ENCODE measurements at places on chromosomes 5 and 9.

DNA sequence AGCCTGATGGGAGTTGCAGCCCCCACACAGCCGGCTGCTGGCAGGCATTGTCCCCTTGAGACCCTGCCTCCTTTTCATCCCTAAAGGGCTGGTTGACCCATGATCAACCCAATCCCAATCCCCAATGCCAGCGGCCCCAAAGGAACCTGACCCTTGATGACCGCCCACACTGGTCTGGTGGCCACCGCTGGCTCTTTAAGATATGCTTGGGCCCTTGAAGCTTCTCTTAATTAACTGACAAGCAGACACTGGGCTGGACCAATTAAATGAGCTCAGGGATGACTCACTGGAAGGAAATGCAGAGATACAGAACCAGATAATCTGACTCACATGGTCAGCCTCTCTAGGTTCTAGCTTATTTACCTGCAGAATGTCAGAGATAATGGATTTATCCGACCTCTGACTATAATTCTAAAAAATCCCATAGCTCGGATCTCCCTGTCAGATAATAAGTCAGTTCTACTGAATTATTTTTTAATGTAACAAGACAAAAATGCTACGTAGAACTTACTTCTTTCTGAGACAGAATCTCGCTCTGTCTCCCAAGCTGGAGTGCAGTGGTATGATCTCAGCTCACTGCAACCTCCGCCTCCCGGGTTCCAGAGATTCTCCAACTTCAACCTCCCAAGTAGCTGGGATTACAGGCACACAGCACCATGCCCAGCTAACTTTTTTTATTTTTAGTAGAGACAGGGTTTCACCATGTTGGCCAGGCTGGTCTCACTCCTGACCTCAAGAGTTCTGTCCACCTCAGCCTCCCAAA is 11.1 kb upstream of the MLANA start:
- DNase-seq = peak; percentile 35

DNA sequence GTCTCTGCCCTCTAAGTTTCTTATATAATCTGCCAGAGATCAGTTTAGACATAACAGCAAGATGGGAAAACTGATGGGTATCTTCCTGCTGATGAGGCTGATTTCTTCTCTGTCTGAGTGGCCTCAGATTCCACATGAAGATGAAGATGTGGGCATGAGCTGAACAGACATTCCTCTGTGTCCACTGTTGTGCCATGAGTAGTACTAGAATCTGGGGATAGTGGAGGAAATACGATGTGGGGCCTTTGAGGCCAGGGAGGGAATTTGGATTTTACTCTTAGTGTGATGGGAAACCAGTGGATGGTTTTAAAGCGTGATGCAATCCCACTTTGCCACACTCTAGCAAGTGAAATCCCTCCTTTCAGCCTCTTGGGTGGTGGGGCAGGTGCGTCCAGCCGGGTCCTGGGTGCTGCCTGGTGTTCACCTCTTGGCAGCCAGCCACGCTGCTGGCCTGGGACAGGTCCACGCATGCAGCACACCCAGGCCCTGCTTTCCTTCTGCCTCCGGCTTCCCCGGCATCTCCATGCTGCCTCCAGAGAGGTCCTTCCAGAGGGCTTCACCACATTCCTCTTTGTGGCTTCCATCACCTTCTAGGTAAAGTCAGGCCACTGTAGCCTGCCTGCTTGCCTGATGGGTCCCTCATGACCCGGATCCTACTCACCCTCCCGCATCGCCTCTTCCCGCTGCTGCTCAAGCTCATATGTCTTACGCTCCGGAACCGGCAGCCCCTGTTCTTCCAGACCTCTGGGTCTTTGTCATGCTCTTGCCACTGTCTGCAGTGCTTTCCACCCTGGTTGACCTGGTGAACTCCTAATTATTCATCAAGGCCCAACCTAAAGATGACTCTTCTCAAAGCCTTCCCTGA is 28.1 kb upstream of the SH3PXD2B start:
- DNase-seq = no peak

- no peak for DNase-seq
Observed at GRCh38 chr9:69500896-69501295, 171.3 kb downstream of the APBA1 start.

DNA sequence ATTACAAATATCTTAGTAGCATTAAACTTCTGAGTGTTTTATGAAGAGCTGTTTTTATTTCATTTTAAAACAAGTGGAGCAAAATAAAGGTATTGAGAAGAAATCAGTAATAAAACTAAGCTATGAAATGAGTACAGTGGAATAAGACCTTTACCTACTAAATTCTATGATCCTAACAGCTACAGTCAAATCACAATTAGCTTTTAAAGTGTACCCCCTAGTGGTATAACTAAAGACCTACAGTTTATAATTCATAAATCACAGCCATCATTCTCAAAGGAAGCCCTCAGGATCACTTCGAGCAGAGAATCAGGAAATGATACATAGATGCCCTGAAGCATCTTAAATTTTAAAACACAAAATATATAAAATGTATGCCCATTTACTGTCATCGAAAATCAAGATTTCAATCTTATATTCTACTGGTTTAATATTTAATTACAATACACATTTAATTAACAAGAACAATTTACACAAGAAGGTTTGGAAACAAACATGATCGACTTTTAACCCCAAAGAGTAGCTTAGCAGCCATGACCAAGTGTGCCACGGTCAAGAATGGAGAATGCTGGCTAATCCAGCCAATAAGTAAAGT is 12.3 kb downstream of the CCNH start:
- DNase-seq = no peak

DNA sequence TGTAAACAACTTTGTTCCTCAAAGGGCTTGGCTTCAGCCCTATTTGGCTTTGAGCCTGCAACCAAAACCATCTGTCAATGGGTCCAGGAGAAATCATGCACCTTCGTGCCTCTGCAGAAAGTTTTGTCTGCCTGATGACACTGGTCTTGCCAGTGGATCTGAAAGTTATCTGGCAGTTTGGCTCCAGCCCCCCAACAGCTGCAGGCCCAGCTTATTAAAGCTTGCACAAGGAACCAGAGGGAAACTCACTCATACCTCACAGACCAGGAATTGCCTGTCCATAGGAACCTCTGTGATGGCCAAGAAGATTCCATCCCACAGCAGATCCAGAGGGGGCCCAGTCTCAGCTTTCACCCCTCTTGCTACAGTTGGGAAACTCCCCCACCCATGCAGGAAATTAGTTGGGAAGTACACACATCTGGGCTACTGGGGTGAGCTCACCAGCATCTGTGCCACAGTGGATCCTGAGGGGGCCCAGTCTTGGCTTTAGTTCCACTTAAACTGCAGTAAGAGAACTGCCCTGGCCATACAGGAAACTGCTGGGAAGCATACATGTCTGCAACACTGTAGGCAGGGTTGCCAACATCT is 265.5 kb downstream of the GRIA1 start:
- no peak for DNase-seq

DNA sequence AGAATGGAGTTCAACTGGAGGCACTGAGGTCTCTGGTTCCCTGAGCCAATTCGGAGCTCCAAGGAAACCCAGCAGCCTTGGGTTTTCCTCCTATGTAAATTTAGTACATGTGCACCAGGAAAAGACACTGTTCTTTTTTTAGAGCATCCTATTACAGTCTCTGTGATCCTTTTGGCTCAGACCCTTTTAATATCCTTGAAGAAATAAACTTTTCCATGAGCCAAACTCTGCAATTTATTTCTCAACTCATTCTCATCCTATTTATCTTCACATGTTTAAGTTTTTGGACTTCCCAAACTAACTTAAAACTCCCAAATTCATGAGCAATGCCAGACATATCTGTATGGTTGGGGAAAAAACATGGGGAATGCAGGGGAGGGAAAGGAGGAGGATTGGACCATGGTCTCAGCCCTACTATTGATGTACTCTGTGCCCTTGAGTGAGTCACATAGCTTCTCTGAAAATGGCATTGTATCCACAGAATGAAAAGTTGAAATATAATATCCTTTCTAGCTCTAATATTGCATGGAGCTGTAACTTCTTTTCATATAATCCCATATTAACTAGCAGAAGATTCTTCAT is 76.6 kb downstream of the PAPPA start:
- DNase-seq = no peak

GRCh38 chr9:91247278-91247677 is 114.4 kb downstream of the AUH start:
- no peak for DNase-seq

GRCh38 chr9:84894859-84895258 is 225.3 kb downstream of the NTRK2 start:
- DNase-seq = no peak

- no peak for DNase-seq
Observed at GRCh38 chr9:129964901-129965734, 77.9 kb downstream of the FNBP1 start.

DNA sequence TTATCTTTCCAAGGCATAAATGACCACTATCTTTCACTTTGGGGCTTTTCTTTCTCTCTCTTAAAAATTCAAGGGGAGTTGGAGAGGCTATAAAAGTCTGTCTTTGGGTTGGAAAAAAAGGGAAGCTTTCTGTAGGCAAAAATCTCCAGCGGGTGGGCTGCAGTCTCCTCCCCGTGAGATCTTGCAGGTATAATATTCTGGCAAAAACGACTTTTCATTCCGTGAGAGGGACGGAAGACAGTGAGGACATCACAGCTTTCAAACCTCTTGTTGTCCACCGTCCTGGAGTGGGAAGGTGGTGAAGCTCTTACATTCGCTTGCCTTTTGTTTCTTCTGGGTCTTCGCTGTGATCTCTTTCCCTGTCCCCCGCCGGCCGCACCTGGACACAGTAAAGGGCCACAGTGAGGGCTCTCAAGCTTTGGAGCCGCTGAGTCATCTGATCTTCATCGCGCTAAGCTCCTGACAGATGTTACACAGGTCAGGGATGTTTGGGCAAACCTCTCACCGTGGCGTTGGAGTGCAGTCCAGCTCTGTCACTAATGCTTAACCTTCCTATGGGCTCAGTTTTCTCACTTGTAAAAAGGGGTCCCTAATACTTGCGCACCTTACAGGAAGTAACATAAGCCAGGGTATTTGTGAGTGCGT is 61.9 kb upstream of the MEGF10 start:
- DNase-seq = no peak

DNA sequence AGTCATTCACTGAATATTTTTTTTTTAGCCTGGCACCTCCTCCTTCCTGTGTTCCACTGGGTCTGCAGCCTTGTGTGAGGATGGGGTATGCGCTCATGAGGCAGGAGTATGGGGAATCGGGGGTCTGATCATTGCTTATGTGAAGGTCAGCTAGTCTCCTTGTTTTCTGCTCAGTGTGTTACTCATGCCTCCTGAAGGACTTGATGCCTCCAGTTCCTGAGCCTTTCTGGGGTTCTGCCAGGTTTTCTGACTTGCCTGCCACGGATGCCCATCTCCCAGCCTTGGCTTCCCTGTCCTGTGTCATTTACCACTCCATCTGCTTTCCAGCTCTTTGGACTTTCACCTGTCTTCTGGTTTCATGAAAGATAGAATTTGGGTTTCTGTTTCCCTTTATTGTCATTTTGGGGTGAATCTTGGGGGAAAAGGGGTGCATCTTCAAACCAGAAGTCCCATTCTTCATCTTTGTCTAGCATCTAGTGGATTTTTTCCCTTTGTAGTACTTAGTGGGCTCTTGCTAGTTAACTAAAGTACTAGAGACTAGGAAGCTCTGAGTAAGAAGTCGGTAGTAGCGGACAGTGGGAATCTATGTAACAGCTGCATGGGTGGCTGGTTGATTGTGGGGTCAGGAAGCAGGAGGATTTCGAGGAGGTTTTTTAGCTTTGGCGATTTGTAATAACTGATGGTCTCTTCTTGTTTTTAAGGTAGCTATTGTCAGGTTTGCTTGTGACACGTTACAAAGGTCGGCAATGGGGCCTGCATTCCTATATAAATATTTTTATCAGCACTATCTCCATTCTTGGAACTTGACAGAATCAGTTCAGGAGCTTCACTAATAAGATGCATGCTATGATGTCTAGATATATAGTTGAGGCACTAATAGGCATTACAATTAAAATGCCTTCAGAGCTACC is 8.2 kb downstream of the OTULIN start:
- no peak for DNase-seq

DNA sequence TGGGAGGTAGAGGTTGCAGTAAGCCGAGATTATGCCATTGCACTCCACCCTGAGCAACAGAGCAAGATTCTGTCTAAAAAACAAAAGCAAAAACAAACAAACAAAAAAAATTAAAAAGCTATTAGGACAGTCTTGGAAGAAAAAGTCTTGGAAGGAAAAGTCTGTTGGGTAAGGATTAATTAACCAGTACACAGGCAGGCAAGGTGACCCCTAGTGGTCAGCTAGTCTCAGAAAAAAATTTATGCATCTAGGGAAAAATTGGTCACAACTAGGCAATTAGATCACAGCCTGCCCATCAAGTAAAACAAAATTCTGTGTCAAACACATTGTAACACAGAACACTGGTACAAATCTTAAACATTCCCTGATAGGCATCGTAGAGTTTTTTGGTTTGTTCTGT is 6.7 kb upstream of the ANKRD18B start:
- DNase-seq = peak; percentile 40

DNA sequence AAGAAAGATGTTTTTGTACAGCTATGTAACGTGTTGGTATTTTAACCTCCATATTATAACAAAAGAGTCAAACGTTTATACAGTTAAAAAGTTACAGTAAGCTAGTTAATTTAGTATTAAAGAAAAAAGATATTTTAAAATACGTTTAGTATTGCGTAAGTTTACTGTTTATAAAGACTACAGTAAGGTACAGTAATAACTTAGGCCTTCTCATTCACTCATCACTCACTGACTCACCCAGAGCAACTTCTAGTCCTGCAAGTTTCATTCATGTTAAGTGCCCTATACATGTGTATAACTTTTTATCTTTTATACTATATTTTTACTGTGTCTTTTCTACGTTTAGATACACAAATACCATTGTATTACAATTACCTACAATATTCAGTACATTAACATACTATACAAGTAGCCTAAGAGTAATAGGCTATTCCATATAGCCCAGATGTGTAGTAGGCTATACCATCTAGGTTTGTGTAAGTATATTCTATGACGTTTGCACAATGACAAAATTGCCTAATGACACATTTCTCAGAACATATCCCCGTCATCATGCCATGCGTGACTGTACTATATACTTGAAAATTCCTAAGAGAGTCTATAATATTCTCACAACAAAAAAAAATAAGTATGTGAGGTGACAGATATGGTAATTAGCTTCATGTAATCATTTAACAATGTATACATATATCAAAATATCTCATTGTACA is 33.8 kb downstream of the ERP44 start:
- no peak for DNase-seq

GRCh38 chr5:107957051-107957450 is 286.3 kb upstream of the EFNA5 start:
- DNase-seq = no peak

DNA sequence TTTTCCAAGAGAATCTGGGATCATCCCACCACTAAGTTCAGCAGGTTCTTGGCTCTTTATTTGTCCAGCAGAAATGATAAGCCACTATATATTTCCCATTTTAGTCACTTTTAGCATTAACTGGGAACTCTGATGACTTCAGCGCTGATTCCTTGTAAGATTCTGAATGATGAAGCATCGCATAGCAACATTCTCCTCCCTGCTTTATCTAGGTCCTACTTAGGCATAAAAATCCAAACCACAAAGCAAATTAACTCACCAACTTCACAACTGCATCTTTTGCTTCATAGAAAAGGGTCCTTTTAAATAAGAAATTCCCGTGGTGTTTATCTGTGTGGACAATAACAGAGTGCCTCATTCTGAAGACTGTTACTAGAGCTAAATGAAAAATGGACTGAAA is 203.9 kb downstream of the SAXO1 start:
- no peak for DNase-seq

Data from BE2C (cell line).